Tibial artery (tissue), 4 donors: ENCODE measurements at places on chromosomes 6 and 20.
A peak's percentile ranks its signal among the peaks of the same experiment; 100 is the strongest.

GRCh38 chr6:26223650-26224546 lies 136.7 kb downstream of the HFE start:
- no peak for DNase-seq

- no peak for DNase-seq
These were observed 39.5 kb upstream of the PREP start for GRCh38 chr6:105442369-105442768.

DNA sequence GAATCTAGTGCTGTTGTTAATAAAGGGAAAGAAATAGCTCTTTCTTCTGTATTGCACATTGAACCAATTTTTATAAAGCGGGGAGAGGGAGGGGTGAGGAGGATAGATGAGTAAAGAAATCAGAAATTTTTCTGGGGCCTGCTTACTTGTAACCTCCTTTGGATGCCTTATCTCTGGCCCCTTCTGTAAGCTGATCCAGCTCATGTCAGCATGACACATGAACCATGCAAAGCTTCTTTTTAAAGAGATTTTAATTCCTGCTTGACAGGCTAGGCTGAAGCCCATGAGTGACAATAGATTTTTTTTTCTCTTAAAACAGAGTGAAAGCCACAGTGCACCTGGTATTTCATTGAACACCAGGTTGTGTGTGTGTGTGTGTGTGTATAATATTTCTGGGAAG lies 325.3 kb downstream of the PRL start:
- DNase-seq = no peak

GRCh38 chr20:62952373-62952967 lies at the start of gene SLC17A9:
Gene SLC17A9 (plus strand): TSS chr20:62952709. CDS start chr20:62952831, 122 bp downstream.
- DNase-seq = peak; percentile 86

- peak; percentile 60 for DNase-seq
These were observed 43.5 kb downstream of the SIRPA start for GRCh38 chr20:1938464-1939269.

GRCh38 chr6:168632694-168633093 lies 191.7 kb downstream of the SMOC2 start:
- no peak for DNase-seq

DNA sequence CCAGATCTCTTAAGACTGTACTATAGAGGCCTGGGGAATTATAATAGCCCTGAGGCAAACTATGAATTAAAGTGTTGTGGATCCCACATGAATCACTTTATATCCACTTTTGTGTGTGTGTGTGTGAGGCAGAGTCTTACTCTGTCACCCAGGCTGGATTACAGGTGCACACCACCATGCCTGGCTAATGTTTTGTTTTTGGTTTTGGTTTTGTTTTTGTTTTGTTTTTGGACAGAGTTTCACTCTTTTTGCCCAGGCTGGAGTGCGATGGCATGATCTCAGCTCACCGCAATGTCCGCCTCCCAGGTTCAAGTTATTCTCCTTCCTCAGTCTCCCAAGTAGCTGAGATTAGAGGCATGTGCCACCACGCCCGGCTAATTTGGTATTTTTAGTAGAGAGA lies 32.2 kb upstream of the MICB start:
- no peak for DNase-seq

GRCh38 chr6:170093658-170094596 lies 197.0 kb downstream of the DLL1 start:
- DNase-seq = peak; percentile 17

GRCh38 chr20:46557231-46557956 lies 6.9 kb upstream of the OCSTAMP start:
- no peak for DNase-seq

GRCh38 chr20:24163506-24163905 lies 174.9 kb upstream of the GGTLC1 start:
- no peak for DNase-seq

DNA sequence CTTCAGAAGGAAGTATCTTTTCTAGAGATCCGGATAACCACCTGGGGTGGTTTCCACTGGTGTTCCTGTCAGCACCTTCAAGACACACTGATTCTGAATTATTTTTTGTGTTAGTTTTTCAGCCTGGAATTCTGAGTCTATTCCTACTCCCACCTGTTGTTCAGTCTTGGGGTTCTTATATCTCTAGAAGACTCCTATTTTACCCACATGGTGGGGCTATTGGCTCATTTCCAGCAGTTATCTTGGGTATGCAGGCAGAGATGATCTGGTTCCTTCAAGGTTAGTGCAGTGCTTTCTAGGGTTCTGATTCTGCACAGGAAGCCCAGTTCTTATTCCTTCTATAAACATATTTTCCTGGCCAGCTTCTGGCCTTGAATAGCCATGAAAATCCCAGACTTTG lies 175.6 kb upstream of the PDE7B start:
- no peak for DNase-seq

GRCh38 chr20:2795451-2795850 lies 5.0 kb downstream of the CPXM1 start:
- no peak for DNase-seq

DNA sequence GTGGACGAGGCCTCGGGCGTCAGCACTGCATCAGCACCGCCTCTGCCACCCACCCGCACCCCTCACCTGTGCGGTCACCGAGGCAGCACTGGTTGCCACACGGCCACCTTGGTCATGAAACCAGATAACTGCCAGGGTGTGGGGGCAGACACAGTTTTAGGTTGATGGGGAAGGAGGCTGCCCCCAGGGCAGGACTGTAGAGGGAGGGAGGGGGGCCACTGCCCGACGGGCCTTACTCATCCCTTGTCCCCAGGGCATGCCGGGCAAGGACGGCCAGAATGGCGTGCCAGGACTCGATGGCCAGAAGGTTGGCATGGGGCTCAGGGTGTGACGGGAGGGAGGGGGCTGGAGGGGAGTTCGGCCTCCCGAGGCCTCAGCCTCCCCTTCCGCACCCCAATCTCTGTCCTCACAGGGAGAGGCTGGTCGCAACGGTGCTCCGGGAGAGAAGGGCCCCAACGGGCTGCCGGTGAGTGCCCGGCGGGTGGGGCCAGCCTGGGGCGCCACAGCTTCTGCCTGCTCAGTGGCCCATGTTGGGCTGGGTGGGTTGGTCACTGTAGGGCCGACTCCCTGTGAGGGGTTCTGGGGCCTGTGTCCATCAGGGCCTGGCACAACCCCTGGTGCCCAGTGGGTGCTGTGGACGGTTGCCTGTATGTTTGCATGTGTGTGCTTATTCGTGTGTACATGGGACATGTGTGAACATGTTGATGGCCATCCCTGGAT lies 11.8 kb downstream of the COL9A3 start:
- no peak for DNase-seq

- no peak for DNase-seq
These were observed 4.2 kb downstream of the GTPBP2 start for GRCh38 chr6:43624786-43625288.

- no peak for DNase-seq
These were observed 42.5 kb downstream of the SLC24A3 start for GRCh38 chr20:19254956-19255355.

DNA sequence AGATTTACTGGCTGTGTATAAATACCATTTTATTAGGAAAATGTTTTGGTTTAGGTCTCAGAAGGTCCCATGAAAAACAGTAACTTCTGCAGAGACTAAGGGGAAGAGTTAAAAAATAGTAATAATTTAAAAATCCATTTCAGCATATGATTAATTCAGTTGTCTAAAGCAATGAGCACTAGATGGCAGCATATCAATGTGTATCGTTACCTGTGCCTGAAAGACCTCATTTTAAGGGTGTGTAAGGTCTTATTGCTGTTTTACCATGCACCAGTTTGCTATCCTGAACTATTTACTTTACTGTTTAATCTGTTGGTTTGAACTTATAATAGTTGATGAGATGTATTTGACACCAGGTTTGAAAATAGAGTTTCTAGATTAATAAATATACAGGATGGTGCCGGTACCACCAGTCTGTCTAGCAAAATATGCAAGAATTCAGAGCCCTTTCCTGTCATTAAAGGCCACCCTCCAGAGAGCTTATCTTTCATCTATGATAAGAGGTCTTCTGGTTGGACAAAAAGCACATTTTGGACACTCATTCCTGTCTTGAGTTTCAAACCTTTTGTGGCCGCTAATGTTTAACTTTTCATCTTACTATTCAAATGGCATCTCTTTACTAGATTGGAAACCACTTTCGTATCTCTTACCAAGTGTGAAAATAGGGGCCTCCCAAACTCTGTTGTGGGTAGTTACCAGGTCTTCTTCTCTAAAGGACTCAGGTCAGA lies 8.9 kb upstream of the AHI1 start:
- no peak for DNase-seq

DNA sequence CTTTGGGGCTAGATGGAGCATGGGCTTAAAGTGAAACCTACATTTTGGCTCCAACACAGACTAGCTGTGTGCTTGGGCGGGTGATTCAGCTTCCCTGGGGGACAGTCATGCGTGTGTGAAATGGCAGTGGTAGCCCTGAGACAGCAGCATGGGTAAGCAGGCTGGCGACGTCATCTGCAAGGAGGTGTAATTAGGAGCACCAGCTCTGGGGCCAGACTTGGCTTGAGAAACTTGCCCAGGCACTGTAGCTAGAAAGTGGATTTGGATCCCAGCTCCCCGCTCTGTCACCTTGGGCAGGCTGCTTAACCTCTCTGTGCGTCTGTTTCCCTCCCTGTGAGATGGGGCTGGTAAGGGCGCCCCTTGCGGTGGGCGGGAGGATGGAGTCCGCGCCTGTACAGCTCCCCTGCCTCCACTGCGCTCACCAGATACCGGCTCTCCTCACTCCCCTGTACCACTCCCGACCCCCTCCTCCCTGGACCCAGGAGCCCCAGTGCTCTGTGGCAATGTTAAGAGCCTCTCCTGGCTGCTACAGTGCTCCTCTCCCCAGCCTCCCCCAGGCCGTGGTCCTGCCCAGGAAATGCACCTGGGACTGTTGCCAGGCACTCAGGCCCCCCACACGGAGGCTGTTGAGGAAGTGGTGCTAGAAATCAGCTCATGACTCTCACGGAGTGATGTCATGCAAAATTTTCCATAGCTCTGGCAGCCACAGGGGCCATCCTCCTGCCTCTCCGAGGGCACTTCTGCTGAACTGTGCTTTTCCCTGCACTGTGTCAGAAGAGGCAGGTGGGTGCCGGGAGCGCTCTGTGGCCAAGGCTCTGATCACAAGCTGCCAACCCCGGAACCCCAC lies 44.6 kb downstream of the SYNJ2 start:
- peak; percentile 96 for DNase-seq

DNA sequence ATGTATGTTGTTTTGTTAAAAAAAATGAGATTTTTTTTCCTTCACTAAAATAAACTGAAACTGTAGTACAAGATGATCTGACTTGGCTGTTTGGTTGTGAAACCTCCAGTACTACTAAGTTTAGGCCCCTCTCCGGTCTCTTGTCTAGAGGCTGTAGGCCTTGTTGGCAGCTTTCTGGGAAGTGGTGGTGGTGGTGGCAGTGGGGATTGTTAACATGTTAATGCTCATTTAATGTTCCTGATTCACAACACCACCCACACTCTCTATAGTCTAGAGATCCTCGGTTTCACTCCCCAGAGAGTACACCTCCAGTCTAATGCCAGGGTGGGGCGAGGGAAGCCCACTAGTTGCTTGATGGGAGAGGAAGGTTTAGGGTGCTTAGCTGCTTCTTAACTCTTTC lies 24.1 kb downstream of the STK4 start:
- no peak for DNase-seq

GRCh38 chr6:137683916-137684315 lies 183.1 kb upstream of the TNFAIP3 start:
- no peak for DNase-seq

DNA sequence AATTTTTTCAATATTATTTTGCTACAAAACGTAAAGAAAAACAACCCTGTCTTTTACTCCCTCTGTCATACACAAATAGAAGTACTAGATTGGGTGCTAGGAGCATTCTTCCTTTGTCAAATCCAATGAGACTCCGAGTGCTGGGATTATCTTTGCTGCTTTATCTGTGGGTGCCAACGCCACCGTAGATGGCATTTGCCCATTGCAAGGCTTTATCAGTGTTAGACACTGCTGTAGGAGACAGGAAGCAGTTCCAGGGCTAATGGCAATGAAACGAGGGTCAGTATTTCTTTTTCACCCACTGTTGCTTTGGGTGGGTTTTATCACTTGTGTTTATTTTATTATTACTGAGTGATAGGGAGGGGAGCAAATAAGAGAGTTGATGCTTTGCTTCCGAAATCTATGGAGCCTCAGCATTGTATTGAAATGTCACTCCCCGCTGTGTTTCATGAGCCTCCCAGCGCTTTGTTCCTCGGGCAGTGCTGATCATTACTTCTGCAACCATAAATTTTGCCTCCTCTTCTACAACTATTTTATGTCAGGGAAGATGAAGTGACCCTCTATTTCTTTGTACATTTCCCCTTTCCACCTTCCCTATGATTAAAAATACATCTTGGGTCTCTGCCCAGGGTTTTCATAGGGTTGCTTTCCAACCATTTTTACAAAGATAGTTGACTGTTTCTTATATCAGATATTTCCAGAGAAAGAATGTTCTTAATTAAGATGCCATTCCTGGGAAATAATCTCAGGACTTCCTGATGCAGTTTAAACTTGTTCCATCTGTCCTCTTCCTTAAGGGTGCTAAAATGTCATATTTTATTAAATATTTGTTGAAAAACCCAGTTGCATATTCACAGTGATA lies 86.7 kb upstream of the LAMP5 start:
- DNase-seq = no peak

DNA sequence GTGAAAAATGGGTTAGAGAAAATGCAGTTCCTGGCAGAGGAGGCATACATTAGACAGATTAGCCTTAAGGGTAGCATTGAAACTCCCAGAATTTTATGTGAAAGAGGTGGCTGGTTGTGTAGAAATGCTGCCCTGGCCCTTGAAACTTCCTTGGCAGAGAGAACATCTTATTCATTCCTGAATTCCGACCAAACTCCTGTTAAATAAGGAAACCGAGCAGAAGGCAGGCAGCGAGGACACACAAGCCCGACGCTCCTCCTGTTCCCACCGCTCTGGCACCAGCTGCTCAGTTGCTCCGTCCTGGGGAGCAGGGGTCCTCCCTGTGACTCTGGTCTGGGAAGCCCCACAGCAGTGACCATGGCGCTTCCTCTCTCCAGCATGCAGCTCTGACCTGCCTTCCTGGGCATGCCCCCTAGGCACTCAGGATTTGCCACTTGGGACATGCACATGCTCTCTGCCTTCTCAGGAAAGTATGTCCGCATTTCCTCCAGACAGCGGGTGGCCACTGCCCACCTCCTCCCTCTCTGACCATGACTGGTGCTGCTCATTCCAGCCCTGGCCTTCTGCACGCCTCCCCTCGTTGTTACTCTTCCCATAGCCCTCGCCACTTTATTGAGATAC lies 35.2 kb upstream of the CLDN20 start:
- no peak for DNase-seq

- no peak for DNase-seq
These were observed 26.9 kb downstream of the LYRM2 start for GRCh38 chr6:89611666-89612065.

DNA sequence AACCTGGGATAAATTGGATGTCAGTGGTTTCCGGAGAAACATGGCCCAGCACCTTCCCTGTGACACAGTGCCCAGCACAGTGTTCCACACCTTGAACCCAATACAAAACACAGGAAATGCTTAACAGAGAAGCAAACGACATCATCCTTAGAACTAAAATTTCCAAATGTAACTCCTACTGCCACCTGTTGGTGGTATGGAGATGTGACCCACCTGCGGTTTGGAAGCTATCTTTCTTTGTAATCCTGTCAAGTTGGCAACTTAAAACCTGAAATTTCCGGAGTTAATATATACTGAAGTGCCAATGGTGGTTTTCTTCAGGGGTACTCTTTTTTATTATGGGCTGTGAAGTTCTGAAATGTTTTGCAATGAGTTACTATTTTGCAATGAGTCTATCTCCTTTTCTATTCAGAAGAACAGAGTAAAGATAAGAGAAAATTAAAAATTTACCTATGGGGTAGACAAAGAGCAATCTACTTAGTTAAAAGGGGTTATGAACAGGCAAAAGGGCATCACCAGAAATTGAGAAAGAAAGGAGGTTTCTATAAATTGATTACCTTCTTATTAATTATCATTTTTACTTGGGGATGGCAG lies 658.8 kb downstream of the PTPRT start:
- DNase-seq = no peak

GRCh38 chr6:72703093-72703492 lies 81.2 kb downstream of the KCNQ5 start:
- no peak for DNase-seq
